ENCODE measurements at places on chromosomes 1 and 21. TPM values are rescaled to one million over a fixed set of nuclear protein-coding genes. Genes with fewer than 3 reads are reported as not detected.

DNA sequence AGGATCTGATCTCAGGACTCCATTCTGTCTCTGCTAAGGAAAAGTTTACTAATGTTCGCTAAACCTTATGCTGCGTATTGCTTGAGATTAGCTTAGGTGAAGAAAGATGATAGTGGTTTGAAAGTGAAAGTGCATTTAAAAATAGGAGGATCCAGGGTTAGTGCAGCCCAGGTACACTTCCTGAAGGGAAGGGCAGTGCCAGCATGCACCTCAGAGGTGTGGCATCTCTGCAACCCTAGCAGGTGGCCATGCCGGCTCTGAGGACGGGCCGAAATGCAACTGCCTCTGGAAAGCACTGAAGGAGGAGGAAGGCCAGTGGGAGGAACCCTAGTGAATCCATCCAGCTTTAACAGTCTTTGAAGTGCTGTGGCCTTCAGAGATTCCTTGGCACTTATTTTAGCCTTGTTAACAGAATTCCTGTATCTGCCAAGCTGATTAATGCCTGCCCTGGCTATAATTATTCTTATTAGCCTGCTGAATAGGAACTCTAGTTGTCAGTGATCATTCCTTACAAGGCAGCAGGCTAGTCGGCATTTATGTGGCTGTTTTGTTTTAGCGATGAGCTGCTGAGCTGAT is 5.5 kb downstream of the PTGFRN start:
- peak; percentile 43 for DNase-seq

DNA sequence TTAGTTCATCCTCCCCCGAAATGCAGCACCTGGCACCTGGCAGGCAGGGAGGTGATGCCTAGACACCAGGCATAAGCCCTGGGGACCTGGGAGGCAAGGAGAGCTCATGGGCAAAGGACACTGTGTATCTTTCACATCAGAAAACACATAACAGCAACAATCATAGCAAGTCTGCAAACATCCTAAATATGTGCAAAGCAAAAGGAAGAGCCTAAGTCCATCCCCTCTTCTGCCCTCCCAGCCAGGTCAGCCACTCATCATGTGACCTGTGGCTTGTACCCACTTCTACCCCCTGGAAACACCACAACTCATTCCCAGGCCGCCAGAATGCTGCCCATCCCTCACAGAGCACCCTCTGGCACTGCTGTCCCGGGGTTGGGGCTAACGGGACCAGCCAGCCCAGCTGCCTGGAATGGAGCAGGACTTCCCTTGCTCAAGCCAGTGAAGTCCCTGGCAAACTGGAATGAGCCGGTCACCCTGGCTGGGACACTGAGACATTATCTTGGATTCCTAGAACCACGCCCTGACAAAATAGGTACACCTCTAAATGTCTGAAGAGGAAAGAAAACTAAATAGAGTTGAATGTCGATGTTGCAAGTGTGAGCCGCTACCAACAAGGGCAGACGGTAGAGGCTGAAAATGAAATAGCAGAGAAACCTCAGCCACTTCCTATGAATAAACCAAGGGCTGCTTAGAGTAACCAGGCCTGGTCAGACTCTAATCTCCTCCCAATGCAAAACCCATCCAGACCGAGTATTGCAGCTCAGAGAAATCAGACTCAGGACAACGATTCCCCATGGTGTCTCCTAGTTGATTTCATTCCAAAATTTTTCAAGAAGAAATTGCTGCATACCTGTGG is 29.4 kb downstream of the TMPRSS2 start:
- DNase-seq, result no peak

GRCh38 chr1:23210963-23211362 is 6.3 kb downstream of the HTR1D start:
- no peak for DNase-seq

The FOXO6 gene
- 0.24 TPM for total RNA-seq

GRCh38 chr1:65265651-65266351 is 43.5 kb upstream of the DNAJC6 start:
- DNase-seq, result peak; percentile 57

DNA sequence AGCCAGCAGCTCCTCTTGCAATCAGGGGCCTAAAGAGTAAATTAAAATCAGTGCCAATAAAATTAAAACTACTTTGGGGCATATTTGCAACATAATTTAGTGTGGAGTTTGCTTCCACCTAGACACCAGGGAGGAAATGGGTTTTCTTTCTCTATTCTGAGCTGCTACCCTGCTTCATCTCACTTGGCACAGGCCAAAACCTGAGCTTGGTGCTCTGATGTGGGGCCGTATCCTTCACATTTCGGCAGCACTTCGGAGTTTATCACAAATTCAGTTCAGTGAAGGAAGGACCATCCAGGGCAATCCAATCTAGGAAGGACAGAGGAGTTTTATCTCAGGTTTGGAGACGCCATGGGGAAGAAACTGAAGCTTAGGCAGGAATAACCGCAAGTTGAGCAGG is 123.6 kb upstream of the SPATA6 start:
- no peak for DNase-seq

GRCh38 chr1:109718495-109718894 is 6.4 kb downstream of the GSTM5 start:
- DNase-seq, result no peak

The SLAMF9 gene
- 1.9 TPM for total RNA-seq

GRCh38 chr1:60225486-60225885 is 151.9 kb upstream of the C1orf87 start:
- DNase-seq, result no peak

The FMN2 gene
- total RNA-seq, result 6.5 TPM

DNA sequence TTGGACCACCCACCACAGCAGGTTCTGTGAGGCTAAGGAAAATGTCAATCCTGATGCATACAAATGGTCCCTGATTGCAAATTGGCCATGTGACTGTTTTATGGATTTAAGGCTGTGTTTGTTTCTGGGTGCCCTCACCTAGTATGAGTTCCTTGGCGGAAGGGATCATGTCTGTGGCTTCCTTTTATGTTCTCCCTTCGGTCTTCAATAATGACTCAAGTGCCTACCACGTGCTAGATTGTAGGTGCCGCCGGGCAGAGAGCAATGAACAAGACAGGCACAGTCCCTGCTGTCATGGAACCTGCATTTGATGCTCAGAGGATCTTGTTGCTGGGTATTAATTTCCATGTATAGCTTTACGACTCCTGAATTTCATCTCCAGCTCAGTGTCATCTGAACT is 9.8 kb upstream of the VWA5B1 start:
- no peak for DNase-seq

The ETV3L gene
- not detected for total RNA-seq

The TLCD4 gene
- total RNA-seq, result 35.6 TPM

All from umbilical cord (tissue), 2 donors.